NCI-H1930 (cell line): ENCODE measurements at places on chromosomes 12 and 14.

- DNase-seq: no peak
Observed at GRCh38 chr12:93243382-93243688, 134.4 kb upstream of the NUDT4 start.

GRCh38 chr14:26190646-26191045, 407.2 kb downstream of the NOVA1 start:
- no peak for DNase-seq

- no peak for DNase-seq
Observed at GRCh38 chr12:5464096-5464495, 32.2 kb downstream of the NTF3 start.

GRCh38 chr12:93894391-93895088, 217.4 kb downstream of the CRADD start:
- DNase-seq: no peak

DNA sequence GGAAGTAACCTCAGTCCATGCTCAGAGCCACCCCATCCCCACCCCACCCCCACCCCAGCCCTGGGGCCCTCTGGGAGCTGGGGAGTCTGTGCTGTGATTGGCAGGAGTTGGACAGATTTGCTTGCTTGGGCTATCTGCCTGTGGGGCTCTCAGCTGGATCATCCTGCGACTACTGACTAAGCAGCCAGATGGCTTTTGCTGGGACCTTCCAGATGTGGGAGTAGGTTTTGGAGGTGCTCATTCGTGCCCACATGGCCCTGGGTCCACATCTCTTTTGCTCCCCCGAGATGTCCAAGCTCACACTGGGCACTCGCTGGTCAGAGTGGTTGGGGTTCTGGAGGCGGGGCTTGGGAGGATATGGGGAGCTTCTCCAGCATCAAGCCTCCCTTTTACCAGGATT, 138.9 kb downstream of the TSPAN9 start:
- DNase-seq: no peak

- DNase-seq: no peak
Observed at GRCh38 chr12:108811411-108812180, 45.8 kb downstream of the SSH1 start.

- no peak for DNase-seq
Observed at GRCh38 chr12:68374307-68374982, 42.3 kb upstream of the MDM1 start.

DNA sequence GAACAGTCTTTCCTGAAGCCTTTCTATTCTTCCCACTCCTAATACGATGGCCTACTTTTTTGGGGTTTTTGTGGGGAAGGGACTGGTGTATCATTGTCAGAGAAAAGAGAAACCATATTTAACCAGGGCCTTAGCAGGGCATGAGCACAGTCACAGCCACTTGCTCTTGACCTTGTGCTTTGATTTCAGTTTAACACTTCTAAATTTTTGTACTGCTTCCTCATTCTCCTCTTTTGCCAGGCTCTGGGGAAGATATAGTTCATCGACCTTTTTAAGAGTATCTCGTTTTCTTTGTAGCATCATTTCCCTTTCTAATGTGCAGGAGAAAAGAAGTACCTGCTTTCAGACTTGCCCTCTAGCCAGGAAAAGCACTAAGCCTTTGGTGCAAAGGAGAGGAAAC, 2.2 kb downstream of the ZBTB1 start:
- no peak for DNase-seq
